ENCODE measurements at places on chromosomes 16 and 17.
A peak's percentile ranks its signal among the peaks of the same experiment; 100 is the strongest.

- peak; percentile 35 for DNase-seq
Observed at GRCh38 chr16:57653936-57654335, 14.2 kb upstream of the ADGRG3 start.

- peak; percentile 8 for DNase-seq
Observed at GRCh38 chr16:4266372-4266771, 6.5 kb downstream of the TFAP4 start.

DNA sequence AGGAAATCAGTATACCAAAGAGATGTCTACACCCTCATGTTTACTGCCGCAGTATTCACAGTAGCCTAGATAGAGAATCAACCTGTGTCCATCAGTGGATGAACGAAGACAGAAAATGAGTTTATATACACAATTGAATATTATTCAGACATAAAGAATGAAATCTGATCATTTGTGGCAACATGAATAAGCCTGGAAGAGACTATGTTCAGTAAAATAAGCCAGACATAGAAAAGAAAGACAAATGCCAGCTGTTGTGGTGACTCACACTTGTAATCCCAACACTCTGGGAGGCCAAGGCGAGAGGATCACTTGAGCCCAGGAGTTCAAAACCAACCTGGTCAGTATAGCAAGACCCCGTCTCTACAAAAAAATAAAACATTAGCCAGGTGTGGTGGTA lies 16.1 kb downstream of the NUDT16L1 start:
- peak; percentile 24 for DNase-seq

DNA sequence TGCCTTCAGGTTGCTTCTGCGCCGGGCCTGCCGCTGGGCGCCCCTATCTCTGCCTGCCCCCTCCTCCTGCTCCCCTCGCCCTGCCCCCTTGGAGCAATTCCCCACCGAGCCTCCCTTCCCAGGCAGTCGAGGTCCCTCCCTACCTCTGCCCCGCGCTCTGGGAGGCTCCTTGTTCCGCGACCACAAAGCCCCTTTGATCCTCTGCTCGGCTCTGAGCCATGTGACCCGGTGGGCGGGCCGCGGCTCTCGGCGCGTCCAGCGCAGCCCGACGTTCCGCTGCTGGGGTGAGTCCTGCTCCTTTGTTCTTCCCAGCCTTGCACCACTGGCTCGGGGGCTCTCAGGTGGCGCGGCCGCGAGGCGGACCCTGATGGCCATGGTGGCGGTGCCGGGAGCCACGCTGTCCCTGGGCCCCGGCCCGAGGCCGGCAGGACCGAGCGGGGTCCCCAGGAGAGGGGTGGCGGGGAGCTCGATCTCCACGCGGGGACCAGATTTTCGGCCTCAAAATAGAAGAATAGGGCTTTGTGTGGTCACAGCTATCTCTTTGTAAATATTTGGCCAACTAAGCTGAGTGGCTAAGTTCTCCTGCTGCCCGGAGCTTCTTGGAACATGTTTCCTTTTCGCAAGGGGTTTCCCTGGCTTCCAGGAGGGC lies 310.6 kb downstream of the SEC14L1 start:
- peak; percentile 74 for DNase-seq

DNA sequence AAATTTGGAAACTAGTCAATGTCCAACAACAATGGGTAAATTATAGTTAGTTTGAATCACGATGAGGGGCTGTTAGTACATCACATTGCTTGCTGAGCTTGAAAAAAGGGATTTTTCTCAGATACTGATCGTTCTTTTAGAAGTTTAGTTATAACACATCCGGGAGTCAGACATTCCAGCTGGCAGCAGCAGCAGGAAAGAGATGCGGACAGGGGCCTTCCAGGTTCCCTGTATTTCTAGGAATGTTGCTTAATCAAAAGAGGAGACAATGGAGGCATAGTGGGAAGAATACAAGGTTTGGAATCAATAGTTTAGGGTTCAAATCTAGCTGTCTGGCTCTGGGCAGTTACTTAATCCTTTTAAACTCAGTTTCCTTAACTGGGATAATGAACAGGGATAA lies 27.8 kb downstream of the CDK5R1 start:
- DNase-seq = no peak

DNA sequence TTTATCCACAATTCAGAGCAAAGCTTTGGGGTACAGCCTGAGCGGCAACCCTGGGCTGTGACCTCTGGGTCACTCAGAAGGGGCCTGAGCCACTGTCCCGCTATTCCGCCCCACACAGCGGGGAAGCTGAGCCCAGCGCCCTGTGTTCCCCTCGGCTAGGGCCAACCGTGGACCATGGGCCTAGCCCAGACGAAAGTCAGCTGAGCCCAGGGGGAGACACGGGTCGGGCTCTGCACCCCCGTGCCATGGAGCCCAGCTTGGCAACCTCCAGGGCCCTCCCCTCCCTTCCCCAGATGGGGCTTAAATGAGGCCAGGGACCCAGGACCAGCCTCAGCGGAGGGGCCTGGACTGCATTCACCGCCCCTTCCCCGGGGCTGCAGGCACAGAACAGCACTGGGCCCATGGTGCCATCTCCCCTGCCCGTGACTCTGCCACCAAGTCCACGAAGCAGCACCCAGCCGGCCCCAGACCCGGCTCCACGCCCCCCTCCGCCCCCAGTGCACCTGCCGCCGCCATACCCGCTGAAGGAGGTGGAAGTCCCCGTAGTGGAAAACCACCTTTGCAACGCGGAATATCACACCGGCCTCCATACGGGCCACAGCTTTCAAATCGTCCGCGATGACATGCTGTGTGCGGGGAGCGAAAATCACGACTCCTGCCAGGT lies 1.8 kb downstream of the TPSD1 start:
- no peak for DNase-seq

DNA sequence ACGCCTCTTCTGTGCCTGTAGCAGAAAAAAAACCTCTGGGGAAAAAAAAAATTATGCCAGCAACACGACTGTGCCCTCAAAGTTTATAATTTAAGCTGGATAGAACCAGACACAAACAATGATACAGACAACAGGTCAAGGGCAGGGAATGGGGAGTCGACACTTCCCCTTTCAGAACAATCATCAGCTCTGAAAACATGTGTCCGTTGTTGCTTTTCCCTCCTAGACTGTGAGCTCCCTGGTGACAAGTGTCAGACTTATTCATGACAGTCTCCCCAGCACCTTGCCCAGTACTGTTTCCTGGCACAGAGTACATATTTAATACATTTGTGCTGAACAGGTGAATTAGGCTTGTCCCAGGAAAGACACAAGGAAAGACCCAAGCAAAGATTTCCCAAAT lies 178.3 kb downstream of the SOX9 start:
- no peak for DNase-seq

DNA sequence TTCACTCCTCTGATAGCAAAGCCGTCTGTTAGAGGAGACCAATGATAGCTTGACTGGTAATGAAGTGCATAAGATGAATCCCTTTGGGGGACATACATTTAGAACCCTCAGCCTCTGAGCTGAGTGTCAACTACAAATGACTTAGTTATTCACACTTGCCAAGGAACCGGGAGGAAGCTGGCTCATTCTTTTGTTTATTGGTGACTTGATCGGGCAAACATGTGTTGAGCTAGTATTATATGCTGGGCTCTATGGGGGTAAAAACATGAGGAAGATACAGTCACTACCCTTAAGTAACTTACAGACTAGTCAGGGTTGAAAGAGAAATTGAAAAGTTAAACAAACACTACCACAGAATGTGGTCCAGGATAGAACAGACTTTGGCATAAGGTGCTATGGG lies 3.0 kb downstream of the CCL16 start:
- DNase-seq = no peak

GRCh38 chr16:79563921-79564320 lies 36.6 kb downstream of the MAF start:
- DNase-seq = no peak

GRCh38 chr16:69039333-69039941 lies 66.0 kb upstream of the HAS3 start:
- DNase-seq = no peak

GRCh38 chr17:40753804-40754203 lies 1.3 kb downstream of the KRT25 start:
- no peak for DNase-seq

DNA sequence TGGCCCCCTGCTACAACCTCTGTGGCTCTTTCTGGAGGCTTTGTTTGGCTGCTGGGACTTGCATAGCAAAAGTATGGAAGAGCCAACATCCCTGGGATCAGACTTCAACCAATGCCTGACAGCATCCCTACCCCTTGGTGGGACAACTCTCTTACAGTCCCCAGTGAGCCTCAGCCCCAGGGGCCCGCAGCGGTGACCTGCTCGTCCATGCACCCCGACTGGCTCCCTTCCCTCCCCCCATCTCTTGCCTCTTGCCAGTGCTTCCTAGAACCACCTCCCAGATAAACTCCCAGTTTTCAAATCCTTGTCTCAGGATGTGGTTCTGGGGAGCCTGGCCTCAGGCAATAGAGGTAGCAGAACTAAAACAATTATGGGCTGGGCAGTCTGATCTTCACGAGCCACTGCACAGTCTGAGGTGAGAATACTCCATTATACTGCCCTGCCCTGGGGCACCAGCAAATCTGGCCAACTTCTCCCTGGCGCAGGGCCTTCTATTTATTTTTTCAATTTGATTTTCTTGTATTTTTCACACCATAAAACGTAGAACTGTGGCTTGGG lies 86.6 kb upstream of the BRD7 start:
- DNase-seq = no peak

DNA sequence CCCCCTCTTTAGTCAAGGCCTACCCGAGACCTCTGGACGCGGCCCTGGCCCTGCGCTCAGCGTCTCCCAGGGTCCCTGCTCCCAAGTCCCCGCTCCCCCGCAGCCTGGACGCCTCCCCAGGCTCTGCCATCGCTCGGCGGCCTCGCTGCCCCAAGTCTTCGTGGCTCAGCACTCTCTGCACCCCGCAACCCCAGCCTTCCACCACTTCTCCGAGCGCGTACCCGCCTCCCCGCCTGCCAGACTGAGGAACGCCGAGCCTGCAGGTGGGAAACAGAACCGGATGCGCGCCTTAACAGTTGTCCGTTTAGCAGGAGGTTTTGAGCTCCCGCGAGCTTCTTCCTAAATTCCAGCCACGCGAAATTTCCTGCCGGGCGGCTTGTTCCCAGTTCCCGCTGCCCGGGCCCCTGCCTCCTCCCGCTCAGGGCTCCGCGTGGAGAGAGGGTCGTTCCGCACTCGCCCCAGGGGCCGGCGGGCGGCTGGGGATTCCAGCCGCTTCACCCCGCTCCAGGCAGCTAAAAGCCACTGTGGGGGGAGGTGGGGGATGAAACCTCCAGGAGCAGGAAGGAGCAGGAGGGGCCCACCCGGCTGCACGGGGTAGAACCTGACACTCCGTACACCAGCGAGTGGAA lies 87.7 kb downstream of the KCNJ12 start:
- no peak for DNase-seq

DNA sequence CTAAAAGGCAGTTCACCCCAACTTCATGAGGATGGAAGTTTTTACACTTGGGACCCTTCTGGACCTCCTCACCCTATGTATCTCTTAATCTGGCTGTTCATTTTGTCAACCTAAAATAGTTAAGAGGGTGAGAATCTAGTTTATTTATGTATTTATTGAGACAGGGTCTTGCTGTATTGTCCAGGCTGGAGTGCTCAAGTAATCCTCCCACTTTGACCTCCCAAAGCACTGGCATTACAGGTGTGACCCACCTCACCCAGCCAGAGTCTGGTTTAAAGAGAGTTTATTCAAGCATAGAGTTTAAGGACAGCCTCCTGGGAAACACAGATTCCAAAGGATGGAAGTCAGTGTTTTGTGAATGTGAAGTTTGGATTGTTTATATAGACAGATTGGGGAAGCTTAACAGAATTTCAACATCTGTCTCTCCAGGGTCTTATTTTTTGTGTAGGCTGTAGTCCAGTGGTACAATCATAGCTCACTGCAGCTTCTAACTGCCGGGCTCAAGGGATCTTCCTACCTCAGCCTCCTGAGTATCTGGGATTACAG lies 8.0 kb upstream of the APPBP2 start:
- no peak for DNase-seq

GRCh38 chr16:49213594-49213993 lies 68.0 kb downstream of the CBLN1 start:
- no peak for DNase-seq

- peak; percentile 49 for DNase-seq
Observed at GRCh38 chr16:73093146-73094144, 45.5 kb upstream of the ZFHX3 start.

DNA sequence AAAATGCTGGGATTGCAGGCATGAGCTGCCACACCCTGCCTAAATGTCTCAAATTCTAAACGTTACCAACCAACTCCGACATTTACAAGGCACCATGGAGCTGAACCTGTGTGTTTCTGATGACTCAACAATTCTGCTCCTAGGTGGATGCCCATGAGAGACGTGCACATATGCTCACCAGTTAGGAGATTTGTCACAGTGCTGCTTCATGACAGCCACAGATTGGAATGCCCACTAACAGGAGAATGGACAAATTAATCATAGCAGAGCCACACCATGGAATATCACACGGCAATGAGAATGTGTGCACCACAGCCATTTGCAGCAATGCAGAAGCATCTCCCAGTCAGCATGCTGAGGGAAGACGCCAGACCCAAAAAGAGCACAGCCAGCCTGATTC lies 8.0 kb upstream of the KCNG4 start:
- peak; percentile 15 for DNase-seq

DNA sequence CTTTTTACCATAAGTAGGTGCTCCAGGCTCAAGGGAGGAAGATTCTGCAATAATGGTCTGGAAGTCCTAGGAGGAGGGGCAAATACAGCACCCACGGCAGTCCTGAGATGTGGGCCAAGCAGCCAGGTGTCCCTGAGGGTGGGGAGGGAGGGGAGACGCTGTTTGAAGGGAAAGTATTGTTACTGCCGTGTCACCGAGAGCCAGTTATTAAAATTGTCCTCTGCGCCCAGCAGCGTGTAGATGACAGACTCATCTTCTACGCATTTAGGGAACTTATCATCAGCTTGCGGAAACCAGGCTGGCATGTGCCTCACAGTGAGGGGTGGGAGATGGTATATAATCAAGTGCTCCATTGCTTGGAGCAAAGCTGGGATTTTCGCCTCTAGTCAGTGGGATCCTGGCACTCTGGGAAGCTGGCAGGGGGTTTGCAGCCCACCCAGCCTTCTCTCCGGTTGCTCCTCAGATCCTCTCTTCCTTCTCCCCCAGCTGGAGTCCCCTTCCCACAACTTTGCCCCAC lies 104.6 kb downstream of the OR1D5 start:
- DNase-seq = no peak

GRCh38 chr16:85724936-85725335 lies 26.0 kb downstream of the C16orf74 start:
- no peak for DNase-seq

DNA sequence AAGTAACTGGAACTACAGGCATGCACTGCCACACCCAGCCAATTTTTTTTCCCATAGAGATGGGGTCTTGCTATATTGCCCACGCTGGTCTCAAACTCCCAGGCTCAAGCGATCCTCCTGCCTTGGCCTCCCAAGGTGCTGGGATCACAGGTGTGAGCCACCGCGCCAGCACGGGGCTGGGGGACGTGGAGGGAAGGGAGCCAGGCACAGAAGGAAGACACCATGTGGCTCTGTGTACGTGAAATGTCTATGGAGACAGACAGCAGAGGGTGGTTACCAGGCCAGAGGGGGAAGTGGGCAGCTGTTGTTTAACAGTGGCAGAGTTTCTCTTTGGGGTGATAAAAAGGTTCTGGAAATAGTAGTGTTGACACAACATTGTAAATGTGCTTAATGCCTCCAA lies 4.6 kb upstream of the PIEZO1 start:
- no peak for DNase-seq
